ENCODE measurements at places on chromosomes 3 and 15. TPM values are rescaled to one million over a fixed set of nuclear protein-coding genes. Genes with fewer than 3 reads are reported as not detected.

DNA sequence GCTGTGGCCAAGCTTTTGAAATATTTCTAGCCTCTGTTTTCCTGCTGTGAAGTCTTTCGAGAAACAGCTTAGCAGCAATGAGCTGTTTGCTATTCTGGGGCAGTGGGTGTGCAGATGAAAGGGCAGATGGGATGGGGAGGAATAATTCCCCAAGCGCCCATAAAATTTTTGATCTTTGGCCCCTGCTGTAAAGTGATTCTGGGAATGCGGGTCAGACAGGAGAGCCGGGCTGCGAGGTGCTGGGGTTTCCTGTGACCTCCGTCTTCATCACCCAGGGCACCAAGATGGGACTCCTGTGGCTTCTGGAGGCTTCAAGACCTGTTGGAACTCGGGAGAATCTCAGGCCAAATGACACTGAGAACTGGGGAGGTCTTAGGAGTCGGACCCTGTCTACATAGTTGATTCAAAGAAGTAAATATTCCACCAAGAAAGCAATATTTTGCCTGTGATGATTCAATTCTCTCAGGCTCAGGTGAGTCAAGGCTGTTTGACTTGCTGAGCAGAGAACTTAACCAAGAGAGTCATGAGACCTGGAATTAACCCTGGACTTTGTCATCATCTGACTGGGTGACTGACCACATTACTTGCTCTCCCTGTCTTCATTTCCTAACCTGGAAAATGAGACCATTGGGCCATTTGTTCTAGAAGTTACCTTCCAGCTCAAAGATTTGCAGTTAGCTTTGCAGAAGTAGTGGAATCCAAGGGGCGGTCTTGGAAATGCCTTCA is 86.4 kb downstream of the POLR2M start:
- no peak overlapping the region for H3K27ac ChIP-seq
- no peaks in the 10 kb centered on the region for H3K4me1 ChIP-seq
- no peaks in the 10 kb centered on the region for H3K36me3 ChIP-seq
- no peaks in the 10 kb centered on the region for H3K27me3 ChIP-seq

Gene PLCH1
- total RNA-seq: 0.77 TPM

Gene C3orf62
- total RNA-seq: 2.6 TPM

Gene JMJD7
- 0.59 TPM for total RNA-seq
